ENCODE measurements at places on chromosomes 11 and 22.
A peak's percentile ranks its signal among the peaks of the same experiment; 100 is the strongest.

DNA sequence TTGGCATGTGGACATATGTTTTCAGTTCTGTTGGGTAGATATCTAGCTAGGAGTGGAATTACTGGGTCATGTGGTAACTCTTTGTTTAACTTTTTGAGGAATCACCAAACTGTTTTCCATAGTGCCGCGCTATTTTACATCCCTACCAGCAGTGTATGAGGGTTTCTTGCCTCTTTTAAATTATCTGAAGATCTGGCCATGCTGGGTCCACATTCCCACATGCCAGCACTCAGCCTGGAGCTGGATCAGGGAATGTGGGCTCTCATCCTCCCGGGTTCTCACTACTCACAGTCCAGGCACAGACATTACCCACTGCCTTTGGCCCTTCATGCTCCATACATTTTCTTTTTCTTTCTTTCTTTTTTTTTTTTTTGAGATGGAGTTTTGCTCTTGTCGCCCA lies 44.6 kb downstream of the RBX1 start:
- DNase-seq = no peak

GRCh38 chr22:34879001-34879400 lies 187.0 kb upstream of the ISX start:
- DNase-seq = no peak

DNA sequence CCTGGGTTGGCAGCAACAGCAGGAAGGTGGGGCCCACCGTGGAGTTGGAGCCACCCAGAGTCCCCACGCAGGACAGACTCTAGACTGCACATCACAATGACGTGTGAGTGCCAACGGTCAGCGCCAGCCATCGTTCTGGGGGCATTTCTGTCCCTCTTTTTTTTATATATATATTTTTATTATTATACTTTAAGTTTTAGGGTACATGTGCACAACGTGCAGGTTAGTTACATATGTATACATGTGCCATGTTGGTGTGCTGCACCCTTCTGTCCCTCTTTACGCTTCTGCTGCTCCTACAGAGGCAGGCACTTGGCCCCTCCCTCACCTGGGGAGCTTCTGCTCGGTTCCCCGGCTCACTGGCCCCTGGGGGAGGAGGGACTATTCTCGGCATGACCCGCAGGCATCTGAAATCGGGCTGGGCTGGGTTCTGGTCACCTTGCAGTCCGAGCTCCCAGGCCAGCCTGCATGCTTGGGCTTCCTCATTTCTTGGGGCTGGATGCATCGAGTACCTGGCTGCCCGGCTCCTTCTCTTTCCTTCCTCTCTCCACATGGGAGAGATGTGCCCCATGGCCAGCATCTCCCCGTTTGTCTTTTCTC lies 787.4 kb downstream of the TBC1D22A start:
- DNase-seq = peak; percentile 32

GRCh38 chr11:120548682-120549209 lies 37.2 kb downstream of the GRIK4 start:
- no peak for DNase-seq

DNA sequence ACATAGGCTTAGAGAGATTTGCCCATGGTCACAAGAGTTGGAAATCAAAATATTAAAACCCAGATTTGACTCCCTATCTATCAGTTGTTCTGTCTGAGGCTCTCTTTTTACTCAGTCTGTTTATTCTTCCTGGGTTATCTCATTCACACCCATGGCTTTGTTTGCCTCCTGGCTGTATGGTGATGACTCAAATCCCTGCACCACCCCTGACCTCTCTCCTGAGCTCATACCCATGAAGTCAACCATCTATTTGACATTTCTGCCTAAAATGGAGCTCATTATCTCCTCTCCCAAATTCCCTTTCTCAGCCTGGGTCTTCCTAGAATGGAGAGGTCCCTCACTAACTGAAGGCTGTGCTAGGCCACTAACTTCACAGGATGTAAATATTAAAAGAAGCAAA lies 27.8 kb upstream of the CCDC134 start:
- no peak for DNase-seq

DNA sequence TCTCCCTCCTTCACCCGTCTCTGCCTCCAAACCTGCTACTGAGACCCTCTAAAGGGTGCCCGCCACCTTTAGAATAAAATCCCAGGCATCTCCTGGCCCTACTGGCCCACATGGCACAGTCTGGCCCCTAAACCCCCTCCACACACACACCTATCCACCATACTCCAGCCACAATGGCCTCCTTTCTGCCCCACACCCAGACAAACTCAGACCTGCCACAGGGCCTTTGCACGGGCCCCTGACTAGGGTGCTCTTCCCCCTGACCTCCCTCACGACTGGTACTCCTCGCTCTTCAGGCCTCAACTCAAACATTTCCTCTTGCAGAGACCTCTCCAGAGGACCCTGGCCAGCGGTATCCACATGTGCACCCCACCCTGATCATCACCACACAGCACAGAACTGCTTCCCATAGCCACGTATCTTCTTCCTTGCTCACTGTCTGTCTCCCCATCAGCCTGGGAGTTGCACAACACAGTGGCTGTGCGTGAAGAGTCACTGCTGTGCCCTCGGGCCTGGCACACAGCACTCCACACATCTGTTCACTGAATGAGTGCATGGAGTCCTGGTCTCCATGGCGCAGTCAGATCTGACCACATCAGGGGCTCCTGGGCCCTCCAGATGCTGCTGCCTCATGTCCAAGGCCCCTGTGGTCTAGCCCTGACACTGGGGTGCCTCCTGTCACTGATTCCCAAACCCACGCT lies 66.2 kb upstream of the TCF20 start:
- DNase-seq = no peak

DNA sequence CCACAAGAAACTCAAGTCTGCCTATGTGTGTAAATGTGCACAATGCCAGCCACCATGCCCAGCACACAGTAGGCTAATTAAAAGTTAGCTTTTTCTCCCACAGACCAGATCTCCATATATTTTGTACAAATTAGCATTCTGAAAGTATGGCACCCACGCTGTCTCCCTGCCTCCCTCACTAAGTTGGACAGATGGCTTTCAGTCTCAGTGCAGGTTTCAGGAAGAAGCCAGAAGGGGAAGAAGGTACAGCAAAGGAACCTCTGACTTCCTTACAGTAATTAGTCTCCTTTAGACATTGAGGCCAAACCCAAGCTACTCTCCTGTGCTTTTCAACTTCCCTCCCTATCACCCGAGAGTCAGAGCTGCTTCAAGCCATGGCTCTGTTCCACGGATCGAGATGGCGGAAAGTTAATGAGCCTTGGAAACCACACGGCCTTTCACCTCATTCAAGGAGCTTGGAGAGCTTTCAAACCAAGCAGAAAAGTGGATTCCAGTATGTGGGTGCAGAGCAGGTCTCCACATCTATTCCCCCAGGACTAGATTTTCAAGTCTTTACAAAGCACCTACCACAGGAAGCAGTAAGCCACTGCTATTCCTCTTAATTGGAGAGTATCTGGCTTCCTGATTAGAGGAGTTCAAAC lies 221.1 kb upstream of the NARS2 start:
- no peak for DNase-seq
